ENCODE measurements at places on chromosomes 6 and 20.

GRCh38 chr6:107439406-107439805 is 20.0 kb downstream of the PDSS2 start:
- no peak for DNase-seq

DNA sequence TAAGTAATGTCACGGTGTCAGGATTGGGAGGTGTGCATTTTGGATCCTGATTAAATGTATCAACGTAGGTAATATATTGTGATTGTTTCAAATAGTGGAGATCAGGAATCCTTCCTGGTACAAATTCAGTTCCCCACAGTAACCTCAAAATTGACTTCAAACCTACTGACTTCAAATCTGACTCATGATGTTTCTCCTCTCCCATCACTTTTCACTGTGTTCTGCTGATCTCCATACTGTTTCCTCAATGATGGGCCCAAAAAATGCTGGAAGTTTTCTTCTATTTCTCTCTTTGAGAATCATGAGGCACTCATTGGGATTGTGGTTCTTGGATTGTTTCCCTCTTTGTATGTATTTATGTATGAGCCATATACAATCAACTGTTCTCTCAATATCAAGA is 35.9 kb downstream of the LAMA2 start:
- no peak for DNase-seq

DNA sequence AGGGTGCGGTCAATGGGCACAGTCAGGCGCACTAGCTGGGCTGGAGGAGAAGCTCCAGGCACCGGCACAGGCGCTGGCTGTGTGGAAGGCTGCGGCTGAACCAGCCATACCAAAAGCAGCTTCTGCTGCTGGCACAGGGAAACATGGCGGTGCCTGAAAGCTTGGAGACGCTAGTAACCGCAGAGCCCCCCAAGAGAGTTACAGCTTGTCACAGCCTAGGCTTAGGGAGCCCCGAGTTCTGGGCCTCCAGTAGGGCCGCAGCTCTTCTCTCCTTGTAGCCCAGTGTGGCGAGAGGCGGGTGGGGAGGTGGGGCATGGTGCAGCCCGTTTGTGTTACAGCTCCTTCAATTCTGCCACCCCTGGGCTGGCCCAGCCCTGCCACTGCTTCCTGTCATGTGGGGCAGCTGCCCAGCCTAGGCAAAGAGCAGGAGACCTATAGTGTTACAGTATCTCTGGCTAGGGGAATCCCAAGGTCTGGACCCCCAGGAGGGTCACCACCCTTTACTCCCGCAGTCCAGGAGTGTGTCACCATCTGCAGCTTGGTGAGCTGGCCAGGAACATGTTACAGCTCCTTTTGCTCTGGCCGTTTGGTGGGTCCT is 58.6 kb upstream of the MANEA start:
- DNase-seq = no peak

DNA sequence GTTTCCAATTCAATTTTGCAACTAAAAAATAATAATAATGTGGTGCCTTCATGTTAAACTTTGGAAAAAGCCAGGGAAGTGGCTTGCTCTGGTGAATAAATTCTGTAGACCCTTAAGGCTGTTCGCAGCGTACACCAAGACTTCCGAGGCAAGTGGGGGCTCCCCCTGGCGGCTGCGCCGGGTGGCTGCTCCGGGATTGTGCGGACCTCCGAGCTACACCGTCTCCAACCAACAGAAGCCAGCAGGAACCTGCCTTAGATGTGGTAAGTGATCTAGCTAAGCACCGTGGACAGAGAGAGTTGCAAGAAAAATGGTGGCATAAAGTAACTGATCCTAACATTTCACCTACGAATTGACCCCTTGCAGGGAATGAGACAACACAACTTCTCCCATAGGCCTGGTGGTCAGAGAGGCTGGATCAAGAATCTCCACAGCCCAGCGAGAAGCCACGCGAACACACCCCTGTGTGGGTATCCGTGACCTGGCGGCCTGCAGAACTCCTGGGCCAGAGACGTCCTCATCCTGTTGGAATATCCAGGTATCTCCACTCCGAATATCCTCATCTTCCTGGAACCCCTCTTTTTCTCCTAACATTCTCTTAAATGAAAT is 69.6 kb downstream of the TBXT start:
- no peak for DNase-seq

GRCh38 chr20:53040693-53041589 is 68.8 kb downstream of the TSHZ2 start:
- no peak for DNase-seq

GRCh38 chr6:18277237-18278006 is 13.1 kb upstream of the DEK start:
- no peak for DNase-seq

Data from CD8-positive, alpha-beta memory T cell (primary cell).